ENCODE measurements at places on chromosomes 4 and X.

DNA sequence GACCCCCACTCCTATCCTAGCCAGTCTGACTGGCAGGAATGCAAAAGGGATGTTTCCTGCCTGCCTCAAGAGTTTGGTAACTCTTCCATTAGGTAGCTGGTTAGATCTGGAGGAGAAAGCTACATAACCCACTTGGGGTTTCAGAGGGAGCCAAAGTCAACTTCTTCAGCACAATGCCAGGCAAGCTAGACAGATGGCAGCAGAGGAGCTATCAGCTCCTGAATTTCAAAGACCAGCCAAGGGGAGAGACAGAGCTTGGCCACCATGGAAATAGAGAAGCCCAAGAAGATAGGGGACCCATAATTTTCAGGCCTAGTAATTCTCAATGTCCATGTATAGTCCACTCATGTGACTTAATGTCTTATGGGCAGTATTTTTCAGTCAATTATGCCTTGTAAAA is 56.4 kb downstream of the PGRMC1 start:
- no peak for DNase-seq

GRCh38 chrX:136094962-136095361 is 52.4 kb upstream of the FHL1 start:
- DNase-seq, result no peak

- no peak for DNase-seq
These were observed 82.4 kb downstream of the AFAP1 start for GRCh38 chr4:7857238-7857701.

DNA sequence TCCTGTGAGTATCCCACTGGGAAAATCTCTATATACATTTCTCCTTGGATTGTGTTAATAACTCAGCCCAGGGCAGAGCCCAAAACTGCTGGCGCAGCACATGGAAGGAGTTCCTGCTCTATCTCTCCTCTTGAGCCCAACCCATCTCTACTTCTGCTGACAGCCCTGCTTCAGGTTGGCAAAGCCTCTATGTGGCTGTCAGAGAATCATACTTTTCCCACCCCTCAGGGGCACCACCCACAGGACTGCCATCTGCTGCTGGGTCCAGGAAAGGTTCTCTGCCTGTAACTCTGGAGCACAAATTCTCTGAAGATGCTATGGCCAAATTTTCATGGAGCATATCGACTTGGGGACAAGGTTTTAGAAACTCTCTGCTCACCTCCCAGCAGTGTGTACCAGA is 278.5 kb upstream of the EMCN start:
- no peak for DNase-seq

GRCh38 chr4:3410401-3411135 is 31.2 kb upstream of the HGFAC start:
- DNase-seq, result no peak

DNA sequence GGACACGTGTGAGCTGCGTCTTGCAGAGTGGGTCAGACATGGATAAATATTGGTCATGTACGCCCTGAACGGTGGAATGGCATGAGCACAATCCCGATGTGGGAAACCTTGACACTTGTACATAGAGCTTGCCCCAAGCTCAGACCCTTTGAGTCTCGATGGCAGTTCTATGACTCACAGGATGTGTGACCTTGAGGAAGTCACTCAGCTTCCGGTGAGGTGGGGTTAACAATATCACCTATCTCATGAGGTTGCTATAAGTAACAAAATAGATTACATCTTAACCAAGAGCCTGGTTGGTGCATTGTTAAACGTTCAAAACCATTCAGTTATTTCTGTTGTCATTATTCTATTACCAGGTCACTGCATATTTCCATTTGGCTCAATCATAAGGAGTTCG is 109.1 kb upstream of the TBL1X start:
- no peak for DNase-seq
